CD4-positive, alpha-beta T cell treated with Interleukin-17A for 1 hour (primary cell): ENCODE measurements at places on chromosomes 7 and 10.
A peak's percentile ranks its signal among the peaks of the same experiment; 100 is the strongest.

DNA sequence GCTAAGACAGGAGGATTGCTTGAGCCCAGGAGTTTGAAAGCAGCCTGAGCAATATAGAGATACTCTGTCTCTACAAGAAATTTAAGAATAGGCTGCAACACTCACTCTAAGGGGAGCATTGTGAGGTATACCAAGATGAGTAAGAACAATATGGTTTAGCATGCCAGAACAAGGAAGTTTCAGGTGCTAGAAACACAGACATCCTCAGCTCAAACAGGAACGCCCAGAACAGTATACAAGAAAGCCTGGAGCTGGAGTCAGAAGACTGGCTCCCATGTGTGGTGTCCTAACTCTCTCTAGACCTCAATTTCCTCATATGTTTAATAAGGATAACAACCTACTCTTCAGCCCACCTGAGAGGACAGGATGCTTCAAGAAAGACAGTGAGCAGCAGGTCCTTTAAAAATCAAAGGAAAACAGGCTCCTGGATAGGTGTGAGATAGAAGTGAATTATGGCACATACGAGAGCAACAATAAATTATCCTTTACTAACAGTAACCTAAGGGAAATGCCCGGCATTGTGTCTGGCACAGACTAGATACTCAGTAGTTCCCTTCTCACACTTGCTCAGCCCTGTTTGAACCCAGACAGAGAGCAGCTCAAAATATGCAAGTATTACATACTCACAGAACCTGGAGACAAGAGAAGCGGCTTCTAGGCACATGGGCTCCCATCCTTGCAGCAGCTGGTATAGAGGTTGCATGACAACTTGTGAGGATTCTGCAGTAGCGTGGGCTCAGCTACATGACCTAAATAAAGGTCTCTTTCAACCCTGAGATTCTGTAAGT, 45.4 kb downstream of the KAT6B start:
- DNase-seq, result peak; percentile 6

GRCh38 chr7:30254717-30255063, 29.7 kb upstream of the ZNRF2 start:
- DNase-seq, result no peak

GRCh38 chr10:25130906-25131305, 43.9 kb upstream of the GPR158 start:
- DNase-seq, result no peak

- DNase-seq, result no peak
These were observed 4.7 kb downstream of the RARRES2 start for GRCh38 chr7:150336746-150337145.

GRCh38 chr10:70295321-70295720, 11.5 kb upstream of the NPFFR1 start:
- no peak for DNase-seq
